ENCODE measurements at places on chromosomes 7 and 10.

DNA sequence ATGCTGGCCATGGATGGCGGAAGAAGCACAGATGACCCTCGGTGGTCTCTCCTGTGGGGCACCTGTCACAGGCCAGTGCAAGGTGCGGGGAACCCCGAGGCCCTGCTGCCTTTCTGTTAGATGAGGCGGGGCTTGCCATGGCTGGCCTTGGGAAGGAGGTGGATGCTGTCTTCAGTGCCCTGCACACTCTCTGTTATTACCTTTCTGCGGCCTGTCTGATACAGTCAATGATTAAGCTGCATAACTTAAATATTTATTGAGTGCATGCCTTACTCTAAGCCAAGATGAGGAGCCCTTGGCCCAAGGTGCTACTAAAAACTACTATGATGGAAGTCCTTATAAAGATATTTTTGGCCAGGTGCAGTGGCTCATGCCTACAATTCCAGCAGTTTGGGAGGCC, 36.7 kb upstream of the MNX1 start:
- no peak for DNase-seq

GRCh38 chr7:77360104-77360503, 56.0 kb downstream of the GSAP start:
- DNase-seq = no peak

DNA sequence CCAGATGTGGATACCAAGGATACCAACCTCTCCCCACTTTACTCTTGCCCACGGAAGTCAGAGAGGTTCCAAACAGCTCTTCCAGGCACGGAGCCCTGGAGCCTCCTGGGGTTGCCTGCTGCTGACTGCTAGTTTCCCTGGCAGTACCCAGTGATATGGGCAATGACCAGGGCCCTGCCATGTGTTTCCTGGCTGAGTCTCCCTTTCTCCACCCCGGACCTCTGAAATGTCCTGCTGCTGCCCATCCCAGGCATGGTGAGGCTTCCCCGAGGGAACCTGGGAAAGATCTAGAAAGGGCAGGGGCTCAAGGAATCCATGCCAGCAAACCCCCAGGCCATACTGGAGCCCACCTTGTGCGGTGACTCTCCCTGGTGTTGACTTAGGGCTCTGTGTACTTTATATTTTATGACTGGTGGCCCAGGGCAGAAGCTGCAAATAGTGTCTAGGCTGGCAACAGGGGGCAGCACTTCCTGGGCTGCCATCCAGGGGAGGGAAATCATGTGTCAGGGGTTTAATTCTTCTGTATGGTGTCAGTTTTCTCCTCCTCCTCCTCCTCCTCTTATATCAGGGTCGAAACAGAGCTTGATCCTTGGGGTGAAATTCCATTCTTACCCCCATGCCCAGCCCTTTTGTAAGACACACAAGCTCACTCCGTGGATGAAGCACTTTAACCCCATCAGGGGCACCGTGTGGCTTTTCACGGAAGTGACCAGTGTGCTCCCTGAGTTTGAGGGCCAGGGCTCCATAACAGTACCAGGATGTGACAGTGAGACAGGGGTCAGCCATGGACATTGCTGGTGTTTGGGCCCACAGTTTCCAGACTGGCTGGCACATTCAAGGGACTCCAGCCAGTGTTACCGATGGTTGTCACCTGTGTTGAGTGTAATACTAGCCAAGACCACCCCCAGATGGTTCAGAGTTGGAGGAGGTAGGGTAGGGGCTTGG, 62.4 kb upstream of the GDF10 start:
- DNase-seq = no peak

GRCh38 chr10:78860260-78860914, 208.4 kb upstream of the ZMIZ1 start:
- DNase-seq = no peak

- DNase-seq = no peak
These were observed 1156.0 kb upstream of the LRRTM3 start for GRCh38 chr10:65769828-65770227.

DNA sequence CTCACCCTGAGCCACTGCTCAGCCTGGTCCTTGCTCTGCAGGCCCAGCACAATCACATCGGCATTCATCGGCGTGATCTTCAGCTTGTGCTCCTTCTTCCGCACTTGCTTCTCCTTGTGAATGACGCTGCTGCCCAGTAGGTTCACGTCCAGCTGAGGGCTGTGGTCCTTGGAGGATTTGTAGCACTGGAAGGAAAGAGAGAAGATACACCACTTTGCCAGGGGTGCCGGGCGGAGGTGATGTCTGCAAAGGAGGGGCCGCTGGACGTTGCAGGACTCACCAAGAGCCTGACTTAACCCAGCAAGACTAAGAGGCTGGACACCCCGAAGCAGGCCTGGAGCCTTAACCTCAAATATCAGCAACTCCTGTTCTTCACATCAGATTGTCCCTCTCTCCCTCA, 74.8 kb downstream of the VWA2 start:
- DNase-seq = no peak

DNA sequence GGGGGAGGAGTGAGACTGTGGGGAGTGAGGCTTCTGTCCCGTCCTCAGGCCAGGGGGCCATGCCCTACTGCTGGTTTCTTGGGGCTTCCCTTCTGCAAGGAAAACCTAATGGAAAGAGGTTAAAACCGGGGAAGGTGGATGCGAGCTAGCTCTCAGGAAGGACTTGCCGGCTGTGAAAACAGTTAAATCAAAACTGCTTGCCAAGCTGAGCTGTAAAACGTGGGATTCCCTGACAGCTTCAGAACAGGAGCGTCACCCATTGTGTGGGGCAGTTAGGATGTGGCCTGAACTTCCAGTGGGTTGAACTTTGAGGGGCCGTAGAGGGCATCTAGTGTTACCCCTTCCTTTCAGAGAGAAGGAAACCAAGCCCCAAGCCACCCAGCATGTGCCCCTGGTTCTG, 13.1 kb downstream of the TSPAN15 start:
- no peak for DNase-seq

DNA sequence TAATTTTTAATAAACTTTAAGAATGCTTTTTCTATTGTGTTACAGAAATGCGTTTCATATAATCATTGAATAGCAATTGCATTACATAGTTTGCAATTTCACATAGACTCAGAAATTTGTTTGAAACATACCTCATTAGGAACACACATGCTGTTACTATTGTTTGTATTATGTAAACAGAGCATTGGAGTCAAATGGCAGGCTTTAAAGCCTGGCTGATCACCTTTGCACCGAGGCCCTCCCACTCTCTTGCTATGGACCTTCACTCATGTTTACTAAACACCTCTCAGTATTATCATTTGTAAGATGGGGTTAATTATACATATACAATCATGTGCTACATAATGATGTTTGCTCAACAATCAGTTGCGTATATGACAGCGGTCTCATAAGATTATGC, 203.6 kb upstream of the NPSR1 start:
- no peak for DNase-seq

GRCh38 chr7:101718363-101719122, 89.4 kb upstream of the MYL10 start:
- no peak for DNase-seq

DNA sequence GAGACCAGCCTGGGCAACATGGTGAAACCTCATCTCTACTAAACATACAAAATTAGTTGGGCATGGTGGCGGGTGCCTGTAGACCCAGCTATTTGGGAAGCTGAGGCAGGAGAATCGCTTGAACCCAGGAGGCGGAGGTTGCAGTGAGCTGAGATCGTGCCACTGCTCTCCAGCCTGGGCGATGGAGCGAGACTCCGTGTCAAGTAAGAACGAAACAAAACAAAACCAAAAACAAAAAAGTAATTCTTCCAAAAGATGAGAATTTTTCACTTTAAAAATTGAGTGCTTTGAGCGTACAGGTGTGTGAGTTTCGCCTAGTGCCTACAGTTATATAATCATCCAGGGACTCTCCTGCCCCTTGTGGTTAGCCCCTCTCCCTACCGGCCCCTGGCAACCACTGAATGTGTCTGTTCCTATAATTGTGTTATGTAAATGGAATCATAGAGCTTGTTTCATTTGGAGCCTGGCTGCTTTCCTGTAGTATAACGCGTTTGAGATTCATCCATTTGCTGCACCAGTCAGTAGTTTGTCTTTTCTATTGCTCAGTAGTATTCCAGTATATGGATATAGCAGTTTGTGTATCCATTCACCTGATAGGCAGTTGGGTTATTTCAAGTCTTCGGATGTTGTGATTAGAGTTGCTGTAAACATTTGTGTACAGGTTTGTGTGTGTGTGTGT, 80.0 kb downstream of the RBM33 start:
- peak; percentile 70 for DNase-seq

DNA sequence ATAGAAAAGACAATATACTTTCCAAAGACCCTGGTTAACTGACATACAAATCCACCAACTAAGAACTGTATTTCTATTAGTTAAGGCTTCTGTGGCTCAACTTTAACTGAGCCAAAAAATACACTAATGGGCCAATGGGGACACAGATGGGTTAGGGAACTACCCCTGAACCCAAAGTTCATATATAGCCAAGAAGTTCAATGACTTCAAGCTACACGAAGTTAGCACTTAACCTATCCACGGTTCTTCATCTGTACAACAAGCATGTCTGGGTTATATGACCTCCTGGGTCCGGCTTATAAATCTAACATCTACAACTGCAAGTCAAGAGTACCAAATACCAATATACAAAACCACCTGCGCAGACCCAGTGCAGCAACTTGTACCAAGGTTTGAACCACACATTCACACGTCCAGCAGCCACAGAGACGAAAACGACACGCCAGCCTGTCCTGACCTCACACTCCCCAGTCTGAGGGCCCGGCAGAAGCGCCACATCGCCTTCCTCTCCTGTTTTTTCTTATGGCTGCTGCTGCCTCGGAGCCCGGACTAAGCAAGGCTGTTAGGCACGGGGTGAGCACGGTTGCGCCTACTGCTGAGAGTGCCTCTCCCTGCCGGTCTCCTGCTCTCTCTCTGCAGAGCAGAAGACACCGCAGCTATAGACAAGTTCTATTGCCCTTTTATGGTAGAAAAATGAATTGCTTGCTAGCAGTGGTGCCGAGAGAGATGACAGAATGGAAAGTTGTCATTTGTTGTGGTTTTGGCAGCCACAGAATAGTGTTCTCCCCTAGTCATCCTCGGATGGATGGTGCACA, 86.3 kb downstream of the RNF216 start:
- peak; percentile 43 for DNase-seq

DNA sequence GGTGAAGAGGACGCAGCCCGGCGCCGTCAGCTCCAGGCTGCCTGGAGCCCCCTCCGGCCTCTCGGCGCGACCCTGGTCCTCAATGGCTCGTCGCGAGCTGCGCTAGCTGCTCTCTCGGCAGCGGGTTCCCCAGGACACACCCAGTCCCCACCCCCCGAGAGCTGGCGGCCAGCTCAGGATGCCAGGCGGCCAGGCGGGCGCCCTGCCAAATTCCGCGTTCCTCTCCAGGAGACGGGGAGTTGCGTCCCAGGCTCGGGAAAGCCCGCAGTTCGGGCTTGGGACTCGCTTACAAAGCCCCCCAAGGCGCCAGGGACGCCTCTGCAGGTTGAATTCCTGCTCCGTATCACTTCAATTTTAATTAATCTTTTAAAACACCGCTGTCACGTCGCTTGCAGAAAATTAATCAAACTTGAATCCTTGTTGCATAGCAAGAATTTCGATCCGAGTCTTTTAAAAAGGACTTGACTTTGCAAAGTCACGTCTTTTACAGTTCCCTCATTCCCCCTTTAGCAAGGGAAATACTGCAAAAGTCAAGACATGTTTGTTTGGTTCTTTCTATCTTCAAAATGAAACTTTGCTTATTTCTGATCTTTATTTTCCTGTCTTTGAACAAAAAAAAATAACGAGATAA, 28.2 kb downstream of the SKIDA1 start:
- no peak for DNase-seq

GRCh38 chr10:5776136-5776880, 36.9 kb downstream of the GDI2 start:
- no peak for DNase-seq

DNA sequence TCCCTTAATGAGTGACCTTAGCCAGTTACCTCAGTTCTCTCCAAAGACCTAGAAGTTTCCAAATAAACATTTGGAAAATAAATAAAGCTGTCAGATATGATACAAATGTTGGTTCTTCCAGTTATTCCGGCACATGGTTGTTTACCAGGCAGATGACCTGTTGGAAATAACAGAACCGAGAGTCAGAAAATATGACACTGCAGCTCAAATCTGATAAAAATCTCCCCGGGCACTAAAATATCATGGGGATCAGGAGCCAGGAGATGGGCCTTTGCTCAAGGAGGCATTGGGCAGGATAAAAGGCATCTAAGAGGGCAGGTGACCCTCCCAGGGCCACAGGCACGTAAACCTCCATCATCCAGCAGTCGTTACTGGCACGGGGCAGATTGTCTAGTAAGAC, 164.0 kb upstream of the LYZL1 start:
- no peak for DNase-seq

- no peak for DNase-seq
These were observed 32.5 kb upstream of the SEPTIN7 start for GRCh38 chr7:35768346-35768745.

- no peak for DNase-seq
These were observed 640.0 kb downstream of the PARD3 start for GRCh38 chr10:34175121-34175520.

DNA sequence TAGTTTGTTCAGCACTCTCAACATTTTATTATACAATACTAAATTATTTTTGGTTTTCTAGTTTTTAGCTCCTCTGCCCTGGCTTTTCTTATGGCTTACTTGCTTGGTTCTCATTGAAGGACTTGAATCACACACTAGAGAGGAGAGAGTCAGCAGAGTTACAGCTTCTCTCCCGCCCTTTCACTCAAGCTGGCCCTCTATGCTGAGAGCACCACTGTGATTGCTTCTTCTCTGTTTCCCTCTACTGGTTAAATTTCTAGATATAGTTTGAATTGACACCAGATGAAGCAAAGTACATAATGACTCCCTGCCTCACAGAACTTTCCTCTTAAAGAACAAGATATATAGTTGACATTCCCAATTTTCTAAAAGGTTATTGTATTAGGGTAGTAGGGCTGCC, 767.3 kb upstream of the SORCS1 start:
- DNase-seq = no peak

DNA sequence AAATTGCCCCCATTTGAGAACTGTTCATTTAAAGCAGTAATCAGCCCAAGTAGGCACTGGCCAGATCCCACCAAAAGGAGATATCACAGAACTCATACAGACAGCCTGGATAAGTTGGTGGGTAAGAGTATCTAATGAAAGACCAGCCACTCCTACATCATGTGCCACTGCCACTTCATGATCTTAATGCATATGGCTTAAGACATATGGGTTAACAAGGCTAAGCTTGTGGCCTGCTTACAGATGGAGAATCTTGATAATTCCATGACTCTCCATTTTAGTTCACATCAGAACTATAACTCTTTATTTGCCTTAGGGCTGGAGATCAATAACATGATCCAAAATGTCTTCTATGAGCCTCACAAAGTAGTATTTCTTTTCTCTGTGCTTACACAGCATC, 6.8 kb upstream of the IFIT1B start:
- no peak for DNase-seq

GRCh38 chr10:99612167-99612831, 7.9 kb downstream of the SLC25A28 start:
- DNase-seq = peak; percentile 73

- no peak for DNase-seq
These were observed 47.7 kb upstream of the TRIL start for GRCh38 chr7:29005829-29006228.

GRCh38 chr10:8719971-8720370, 665.5 kb downstream of the GATA3 start:
- no peak for DNase-seq

- DNase-seq = no peak
These were observed 253.7 kb downstream of the GLRX3 start for GRCh38 chr10:130389906-130390305.

All from germinal center (tissue), 1 donor.